CD4-positive, alpha-beta T cell treated with Interferon gamma for 1 hour (primary cell): ENCODE measurements at places on chromosomes 13 and 19.

DNA sequence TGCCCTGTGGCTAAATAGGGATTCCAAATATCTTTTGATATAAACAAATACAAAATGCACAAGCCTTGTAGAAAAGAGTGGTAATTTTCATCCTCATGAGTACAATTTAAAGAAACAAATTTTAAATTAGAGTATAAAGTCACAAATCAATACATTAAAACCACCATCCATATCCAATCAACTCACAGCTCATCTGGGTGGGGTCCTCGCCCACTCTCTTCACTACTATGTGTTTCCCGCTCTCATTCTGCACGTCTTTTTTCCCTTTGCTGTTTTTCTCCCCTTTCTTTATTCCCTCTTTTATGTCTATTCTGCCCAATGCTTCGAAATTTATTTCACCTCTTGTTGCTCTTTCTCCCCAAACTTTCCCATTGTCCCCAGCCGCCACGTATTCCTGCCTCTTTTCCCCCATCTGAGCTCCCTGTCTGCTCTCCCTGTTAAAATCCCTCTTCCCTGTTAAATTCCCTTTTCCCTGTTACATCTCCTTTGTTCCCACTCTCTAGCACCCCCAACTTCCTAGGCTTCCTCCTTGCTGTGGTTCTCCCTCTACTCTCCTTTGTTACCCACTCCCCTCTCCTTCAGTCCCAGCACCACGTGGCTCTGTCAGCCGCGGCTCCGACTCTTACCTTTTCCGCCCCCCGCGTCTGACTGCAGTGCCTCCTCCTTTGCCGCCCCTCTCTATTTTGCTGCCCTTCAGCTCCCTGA, 1.3 kb downstream of the ZNF616 start:
- DNase-seq = no peak

GRCh38 chr19:33703438-33703750, 81.6 kb downstream of the CHST8 start:
- no peak for DNase-seq

DNA sequence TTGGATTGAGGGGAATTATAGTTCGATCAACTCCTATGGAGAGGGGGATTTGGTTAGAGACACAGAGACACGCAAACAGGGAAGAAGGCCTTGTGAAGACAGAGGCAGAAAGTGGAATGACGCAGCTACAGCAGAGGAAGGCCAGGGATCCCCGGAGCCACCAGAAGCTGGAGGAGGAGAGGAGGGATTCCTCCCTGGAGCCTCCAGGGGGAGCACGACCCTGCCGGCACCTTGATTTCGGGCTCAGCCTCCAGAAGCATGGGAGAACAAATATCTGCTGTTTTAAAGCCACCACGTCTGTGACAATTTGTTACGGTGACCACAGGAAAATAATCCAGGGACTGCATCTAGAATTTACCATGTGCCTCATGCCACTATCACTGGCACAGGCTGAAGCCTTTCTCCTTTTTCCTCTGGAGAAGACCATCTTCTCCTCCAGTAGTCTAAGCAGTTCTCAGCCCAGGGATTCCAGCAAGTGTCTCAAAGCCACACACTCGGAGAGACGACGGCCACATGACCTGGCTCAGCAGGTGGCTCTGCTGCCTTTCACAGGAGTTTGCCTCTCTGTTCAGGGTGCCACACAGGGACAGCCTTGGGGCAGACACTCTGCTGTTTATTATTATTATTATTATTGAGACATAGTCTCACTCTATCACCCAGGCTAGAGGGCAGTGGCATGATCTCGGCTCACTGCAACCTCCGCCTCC, 39.9 kb upstream of the CCNE1 start:
- peak; percentile 13 for DNase-seq

- DNase-seq = no peak
Observed at GRCh38 chr19:55901369-55902079, 30.6 kb downstream of the NLRP13 start.

GRCh38 chr13:44331912-44332851, 41.4 kb upstream of the SERP2 start:
- DNase-seq = no peak

- no peak for DNase-seq
Observed at GRCh38 chr13:112820318-112820717, 130.5 kb downstream of the ATP11A start.
